ENCODE measurements at places on chromosomes 2 and 18. TPM values are rescaled to one million over a fixed set of nuclear protein-coding genes. Genes with fewer than 3 reads are reported as not detected.

GRCh38 chr18:40380686-40381439 is 1574.2 kb upstream of the PIK3C3 start:
- DNase-seq: peak; percentile 27

DNA sequence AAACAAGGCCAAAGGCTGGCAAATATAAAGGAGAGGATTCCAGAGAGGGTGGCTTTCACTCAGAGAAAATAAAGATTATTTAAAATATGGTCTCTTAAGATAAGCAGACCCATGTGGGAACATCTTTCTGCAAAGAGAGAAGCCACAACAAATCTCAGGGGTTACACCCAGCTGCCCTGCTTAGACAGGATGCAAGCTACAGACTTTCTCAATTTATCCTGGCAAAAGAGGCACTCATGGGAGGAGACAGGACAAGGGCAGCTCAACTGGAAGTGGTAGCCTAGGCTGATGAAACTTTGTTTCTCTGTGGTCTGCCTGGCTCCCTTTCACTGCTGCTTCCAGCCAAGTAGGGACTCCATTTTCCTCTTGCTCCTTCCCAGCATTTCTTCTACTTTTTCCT is 25.9 kb upstream of the SULT1C4 start:
- DNase-seq: peak; percentile 54

- no peak for DNase-seq
These were observed 149.5 kb downstream of the FAM161A start for GRCh38 chr2:61704364-61704763.

DNA sequence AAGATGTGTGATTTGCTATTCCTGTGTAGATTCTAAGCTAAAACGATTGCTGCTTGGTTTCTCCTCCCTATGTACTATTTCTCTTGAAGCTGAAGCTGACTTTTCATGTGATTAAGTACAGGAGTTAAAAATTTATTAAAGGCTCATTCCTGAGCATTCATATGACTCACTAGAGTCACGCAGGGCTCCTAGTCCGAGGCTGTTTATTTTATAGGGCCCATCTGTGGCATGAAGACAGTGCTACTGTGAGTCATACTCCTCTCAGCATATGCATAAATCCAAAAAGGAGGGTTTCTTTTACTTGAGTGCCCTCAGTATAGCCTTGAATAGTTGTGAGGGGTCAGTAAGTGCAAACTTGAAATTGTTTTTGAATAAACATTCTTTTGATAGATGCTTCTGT is 378.8 kb downstream of the PTPRM start:
- DNase-seq: peak; percentile 96

DNA sequence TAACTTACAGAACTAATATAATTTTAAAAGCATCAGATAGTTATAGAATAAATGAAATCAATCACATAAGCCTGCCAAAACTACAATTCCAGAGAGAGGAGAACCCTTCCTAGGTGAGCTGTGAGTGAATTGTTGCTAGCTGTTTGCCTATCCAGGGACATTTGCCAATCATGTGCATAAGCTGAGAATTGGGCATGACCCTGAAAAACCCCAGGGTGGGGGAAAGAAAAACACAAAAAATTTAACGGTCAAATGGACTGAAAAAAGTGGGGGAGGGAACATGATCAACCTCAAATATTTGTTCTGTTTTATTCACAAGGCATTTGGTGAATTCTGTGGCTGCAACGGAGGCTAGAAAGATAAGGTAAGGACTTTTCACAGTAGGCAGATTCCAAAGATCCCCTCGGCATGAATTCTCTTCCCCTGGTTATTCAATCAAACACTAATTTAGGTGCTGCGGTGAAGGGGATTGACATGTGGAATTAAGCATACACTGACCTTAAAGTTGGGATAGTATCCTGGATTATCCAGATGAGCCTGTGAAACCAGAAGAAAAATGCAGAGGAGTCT is 203.9 kb upstream of the RGPD4 start:
- no peak for DNase-seq

SGPP2 gene
- not detected for total RNA-seq

Data from fibroblast of lung (primary cell).